Naive thymus-derived CD8-positive, alpha-beta T cell (primary cell): ENCODE measurements at places on chromosomes 4 and X.

- no peak for DNase-seq
Measured at GRCh38 chr4:21476757-21477156, 471.8 kb downstream of the KCNIP4 start.

- DNase-seq = no peak
Measured at GRCh38 chrX:103879339-103879738, 47.3 kb upstream of the RAB9B start.

GRCh38 chr4:117481742-117482141 is 396.4 kb upstream of the TRAM1L1 start:
- DNase-seq = no peak

GRCh38 chr4:3406431-3406830 is 35.3 kb upstream of the HGFAC start:
- DNase-seq = no peak

GRCh38 chr4:86497980-86498862 is 95.9 kb upstream of the PTPN13 start:
- no peak for DNase-seq

DNA sequence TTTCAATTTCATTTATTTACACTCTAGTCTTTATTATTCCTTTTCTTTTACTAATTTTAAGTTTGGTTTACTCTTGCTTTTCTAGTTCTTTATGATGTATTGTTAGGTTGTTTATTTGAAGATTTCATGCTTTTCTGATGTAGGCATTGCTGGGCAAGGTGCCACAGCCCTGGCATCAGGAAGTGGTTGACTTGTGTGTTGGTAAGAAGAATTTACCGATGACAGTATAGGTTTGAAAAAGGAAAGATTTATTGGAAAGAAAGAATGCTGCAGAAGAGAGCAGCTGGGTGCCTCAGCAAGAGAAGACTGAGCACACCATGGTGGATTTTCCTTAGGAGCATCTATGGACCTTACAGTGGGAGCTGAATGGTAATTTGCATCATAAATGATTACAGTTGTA is 153.2 kb downstream of the KLF8 start:
- peak; percentile 75 for DNase-seq

DNA sequence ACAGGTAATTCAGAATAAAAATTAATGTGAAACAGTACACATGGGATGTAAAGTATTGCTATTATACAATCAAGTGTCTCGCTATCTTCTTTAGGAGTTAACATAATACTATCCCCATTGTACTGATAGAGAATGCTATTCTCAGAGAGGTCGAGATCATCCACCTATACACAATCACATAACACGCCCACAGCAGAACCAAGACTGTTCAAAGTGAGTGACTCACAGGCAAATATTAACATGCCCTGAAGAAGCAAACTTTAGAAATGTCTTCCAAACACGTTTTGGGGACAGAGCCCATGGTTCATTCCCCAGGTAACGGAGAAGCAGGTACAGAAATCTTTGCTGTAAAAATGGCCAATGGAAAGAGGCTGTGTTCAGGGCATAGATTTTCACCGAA is 50.1 kb upstream of the PHKA2 start:
- no peak for DNase-seq

GRCh38 chr4:85910985-85911384 is 436.0 kb downstream of the ARHGAP24 start:
- DNase-seq = no peak

- no peak for DNase-seq
Measured at GRCh38 chr4:60396341-60397049, 803.6 kb upstream of the ADGRL3 start.

DNA sequence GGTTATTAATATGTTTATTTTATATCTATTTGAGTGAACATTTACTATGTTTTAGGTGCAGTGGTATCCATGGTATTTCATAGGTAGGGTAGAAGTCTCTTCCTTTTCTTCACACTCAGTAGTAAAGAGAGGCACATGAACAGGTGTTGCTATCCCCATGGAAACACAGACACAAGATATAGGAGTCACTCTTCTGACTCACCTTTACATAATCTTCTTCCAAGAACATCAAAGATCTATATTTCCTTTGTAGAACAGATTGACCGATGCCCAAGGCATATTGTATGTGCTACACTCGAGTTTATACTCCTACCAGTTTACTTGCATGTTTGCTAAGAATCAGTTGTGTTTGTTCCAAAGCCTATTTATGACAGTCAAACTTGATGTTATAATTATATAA is 1997.4 kb downstream of the C4orf33 start:
- DNase-seq = no peak

DNA sequence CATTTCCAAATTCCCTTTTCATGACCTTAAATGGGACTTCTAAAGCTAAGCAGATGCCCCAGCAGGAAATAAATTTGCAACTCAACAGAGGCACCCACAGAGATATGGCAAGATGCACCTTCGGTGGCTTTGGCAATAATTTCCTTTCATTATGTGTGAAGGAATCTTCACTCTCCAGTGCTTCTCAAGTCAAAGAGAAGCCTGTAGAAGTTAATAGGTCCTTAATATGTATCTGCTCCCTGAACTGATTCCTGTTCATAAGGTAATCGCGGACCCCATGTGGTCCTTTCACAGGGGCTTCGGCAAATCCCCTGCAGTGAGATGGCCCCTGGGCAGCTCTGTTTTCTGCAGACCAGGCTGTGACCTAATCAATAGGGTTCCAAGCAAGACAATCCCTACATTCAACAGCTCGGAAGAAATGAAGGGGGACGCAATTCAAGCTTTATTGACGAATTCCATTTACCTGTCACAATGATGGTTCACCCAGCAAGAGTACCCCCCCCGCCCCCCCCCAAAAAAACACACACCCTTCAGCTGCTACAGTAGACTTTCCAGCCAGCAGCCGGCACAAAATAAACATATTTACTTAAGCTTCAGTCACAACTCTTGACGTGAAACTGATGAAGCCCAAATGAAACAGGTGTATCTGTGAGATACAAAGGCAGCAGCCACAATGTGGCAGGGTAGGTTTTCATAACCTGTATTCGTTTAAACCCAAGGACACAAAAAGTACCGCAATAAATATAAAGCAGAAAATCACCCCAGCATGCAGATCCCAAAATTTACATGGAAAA is 35.3 kb downstream of the FAT1 start:
- DNase-seq = no peak

GRCh38 chr4:173328236-173328901 is 5.8 kb downstream of the HMGB2 start:
- no peak for DNase-seq

DNA sequence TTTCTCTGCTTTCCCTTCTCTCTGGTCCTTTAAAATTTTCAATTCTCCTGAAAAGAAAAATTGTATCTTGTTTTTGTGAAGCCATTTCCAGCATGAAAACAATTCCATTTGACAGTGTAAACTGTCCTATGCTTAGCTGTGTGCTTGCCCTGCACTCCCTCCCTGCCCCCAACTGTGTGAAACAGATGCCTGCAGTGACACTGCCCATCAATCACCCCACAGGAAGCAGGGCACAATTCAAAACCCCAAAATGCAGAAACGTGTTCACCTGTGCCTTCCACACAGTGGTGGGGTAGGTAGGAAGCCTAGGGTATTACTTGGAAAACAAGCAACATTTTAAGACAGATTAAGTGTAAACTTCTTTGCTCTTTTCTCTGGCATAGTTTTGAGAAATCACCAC is 6.2 kb upstream of the FHDC1 start:
- DNase-seq = no peak

- DNase-seq = no peak
Measured at GRCh38 chr4:152956650-152957436, 20.7 kb downstream of the FHDC1 start.

DNA sequence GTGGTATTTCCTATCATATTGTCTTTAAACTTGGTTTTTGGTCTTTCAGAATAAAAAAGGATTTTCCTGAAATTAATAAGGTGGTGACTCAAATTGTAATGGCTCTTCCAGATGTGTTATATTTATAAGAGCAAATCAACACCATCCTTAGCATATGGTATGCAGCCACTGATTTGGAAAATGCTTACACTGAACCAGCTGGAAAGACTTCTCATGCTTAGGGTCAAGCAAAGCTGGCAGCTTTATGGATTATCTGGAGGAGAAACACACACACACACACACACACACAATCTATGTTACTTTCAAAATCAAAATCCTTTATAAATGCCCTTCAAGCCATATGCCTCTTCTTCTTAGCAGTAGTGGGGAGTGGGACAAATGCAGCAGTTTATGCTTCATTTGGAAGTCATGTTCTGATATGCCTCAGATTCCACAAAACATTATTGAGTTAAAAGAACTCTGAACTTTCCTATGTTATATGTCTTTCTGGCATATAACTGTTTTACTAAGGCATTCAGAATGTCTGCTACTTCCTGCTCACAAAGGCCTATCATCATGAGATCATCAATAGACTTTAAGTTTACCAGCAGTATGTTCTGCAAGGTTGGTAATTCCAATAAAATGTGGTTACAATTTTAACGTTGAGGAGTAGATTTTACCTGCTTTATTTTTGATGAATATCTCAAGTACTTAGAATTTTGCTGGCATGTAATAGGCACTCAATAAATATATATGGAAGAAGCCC is 72.9 kb upstream of the PRDM5 start:
- DNase-seq = no peak

DNA sequence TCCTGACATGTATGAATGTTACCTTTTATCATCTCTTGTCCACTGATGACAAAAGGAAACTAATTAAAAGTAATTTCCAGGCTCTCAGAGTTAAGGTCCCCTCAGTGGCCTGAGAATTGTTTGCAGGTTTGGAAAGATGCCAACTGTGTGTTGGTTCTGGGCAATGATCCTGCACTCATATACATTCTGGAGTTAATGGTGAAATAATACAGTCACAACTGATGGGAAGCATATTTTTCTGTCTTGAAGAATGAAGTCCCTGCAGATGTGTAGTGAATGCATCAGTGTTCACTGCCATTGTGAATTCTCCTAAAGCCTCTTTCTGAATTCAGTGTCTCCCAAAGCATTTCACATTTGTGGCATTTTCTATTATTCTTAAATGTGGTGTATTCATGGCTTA is 238.1 kb upstream of the PPP1R2C start:
- DNase-seq = no peak

GRCh38 chr4:20983763-20984575 is 283.7 kb downstream of the PACRGL start:
- DNase-seq = no peak

GRCh38 chr4:13184199-13184598 is 299.9 kb downstream of the RAB28 start:
- DNase-seq = no peak

DNA sequence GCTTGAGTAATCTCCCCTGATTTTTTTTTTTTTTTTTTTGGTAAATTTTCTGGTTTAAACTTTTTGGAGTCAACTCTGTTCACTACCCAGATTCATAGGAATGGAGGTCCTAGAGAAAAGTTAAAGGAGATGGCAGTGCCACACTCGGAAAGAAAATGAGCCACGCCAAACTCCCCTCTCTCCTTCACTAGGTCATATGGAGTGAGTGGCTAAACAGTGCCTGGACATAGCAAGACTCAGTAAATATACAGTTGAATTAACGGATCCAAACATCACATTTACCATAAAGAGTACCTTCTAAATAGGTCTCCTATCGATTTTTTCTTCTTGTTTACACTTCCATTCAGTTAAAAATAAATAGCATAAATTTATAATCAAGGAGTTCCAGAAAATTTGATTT is 13.6 kb upstream of the AMTN start:
- DNase-seq = no peak

- DNase-seq = no peak
Measured at GRCh38 chrX:31580726-31581125, 508.9 kb upstream of the FTHL17 start.

GRCh38 chr4:10715135-10715534 is 30.6 kb upstream of the CLNK start:
- DNase-seq = no peak

GRCh38 chr4:139619644-139620043 is 46.0 kb upstream of the MGST2 start:
- DNase-seq = no peak

- DNase-seq = no peak
Measured at GRCh38 chr4:41949531-41949930, 14.3 kb downstream of the TMEM33 start.

- DNase-seq = no peak
Measured at GRCh38 chrX:126836186-126836585, 16.7 kb downstream of the PRR32 start.

GRCh38 chrX:626745-627509 is 3.7 kb upstream of the SHOX start:
- DNase-seq = no peak

DNA sequence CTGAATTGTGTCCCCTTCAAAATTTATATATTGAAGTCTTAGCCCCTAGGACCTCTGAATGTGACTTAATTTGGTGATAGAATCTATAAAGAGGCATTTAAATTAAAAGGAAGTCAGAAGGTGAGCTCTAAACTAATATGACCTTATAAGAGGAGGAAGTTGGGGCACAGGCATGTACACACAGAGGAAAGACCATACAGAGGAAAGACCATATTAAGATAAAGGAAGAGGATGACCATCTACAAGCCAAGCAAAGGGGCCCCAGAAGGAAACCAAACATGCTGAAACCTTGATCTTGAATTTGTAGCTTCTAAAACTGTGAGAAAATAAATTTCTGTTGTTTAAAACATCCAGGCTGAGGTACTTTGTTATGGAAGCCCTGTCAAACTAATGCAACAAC is 26.9 kb upstream of the CYBB start:
- no peak for DNase-seq

- no peak for DNase-seq
Measured at GRCh38 chrX:150085881-150086280, 147.6 kb upstream of the EOLA2 start.
